ENCODE measurements at places on chromosomes 5 and 9. TPM values are rescaled to one million over a fixed set of nuclear protein-coding genes. Genes with fewer than 3 reads are reported as not detected.

PCDHGA8 gene
- total RNA-seq = 0.43 TPM

AGXT2 gene
- not detected for total RNA-seq

LVRN gene
- total RNA-seq = 0.56 TPM

SMIM33 gene
- total RNA-seq = not detected

SH3RF2 gene
- total RNA-seq = 1.0 TPM

GRCh38 chr5:1247811-1248210 lies 22.6 kb downstream of the SLC6A18 start:
- DNase-seq = no peak
- H3K4me3 ChIP-seq = no peak overlapping the region
- no peaks in the 10 kb centered on the region for H3K36me3 ChIP-seq
- no peak overlapping the region for H3K27ac ChIP-seq
- H3K27me3 ChIP-seq = peaks cover 16% of the 10 kb centered on the region

DNA sequence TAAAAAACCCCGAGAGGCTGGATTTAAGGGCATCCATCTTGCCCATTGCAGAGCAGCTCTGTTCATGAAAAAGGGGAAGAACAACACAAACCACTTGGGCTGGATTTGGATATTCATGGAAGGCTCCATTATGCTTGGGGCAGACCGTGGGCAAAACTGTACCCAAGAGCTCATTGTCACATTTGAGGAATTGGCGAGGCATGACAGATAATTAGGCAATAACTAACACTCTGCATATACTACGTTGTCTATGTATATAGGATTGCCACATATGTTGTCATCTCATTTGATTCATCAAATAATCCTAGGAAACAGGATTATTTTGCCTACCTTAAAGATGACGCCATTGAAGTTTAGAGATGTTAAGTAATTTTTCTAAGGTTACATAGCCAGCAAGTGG lies 255.4 kb downstream of the SMARCA2 start:
- no peaks in the 10 kb centered on the region for H3K27me3 ChIP-seq
- H3K4me1 ChIP-seq = peaks cover 7% of the 10 kb centered on the region
- H3K27ac ChIP-seq = no peak overlapping the region
- no peaks in the 10 kb centered on the region for H3K36me3 ChIP-seq

DNA sequence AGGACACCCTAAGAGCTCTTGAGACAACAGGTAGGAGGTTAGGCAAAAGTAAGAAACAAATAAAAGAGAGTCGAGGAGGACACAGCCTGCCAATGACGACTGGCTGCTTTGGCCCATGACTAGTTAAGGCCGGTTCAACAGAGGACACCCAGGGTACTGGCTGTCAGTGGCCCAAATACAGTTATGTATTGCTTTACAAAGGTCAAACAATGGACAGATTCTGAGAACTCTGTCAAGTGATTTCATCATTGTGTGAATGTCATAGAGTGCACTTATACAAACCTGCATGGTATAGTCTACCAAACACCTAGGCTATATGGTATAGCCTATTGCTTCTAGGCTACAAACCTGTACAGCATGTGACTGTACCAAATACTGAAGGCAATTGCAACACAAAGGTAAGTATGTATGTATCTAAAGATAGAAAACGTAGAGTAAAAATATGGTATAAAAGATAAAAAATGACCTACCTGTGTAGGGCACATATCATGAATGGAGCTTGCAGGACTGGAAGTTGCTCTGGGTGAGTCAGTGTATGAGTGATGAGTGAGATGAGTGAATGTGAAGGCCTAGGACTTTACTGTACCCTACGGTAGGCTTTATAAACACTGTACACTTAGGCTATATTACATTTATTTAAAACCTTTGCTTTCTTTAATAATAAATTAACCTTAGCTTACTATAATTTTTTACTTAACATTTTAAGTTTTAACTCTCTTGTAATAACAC lies 6.5 kb upstream of the FAM81B start:
- H3K4me1 ChIP-seq = no peaks in the 10 kb centered on the region
- H3K27me3 ChIP-seq = no peaks in the 10 kb centered on the region
- no peak for DNase-seq

DNA sequence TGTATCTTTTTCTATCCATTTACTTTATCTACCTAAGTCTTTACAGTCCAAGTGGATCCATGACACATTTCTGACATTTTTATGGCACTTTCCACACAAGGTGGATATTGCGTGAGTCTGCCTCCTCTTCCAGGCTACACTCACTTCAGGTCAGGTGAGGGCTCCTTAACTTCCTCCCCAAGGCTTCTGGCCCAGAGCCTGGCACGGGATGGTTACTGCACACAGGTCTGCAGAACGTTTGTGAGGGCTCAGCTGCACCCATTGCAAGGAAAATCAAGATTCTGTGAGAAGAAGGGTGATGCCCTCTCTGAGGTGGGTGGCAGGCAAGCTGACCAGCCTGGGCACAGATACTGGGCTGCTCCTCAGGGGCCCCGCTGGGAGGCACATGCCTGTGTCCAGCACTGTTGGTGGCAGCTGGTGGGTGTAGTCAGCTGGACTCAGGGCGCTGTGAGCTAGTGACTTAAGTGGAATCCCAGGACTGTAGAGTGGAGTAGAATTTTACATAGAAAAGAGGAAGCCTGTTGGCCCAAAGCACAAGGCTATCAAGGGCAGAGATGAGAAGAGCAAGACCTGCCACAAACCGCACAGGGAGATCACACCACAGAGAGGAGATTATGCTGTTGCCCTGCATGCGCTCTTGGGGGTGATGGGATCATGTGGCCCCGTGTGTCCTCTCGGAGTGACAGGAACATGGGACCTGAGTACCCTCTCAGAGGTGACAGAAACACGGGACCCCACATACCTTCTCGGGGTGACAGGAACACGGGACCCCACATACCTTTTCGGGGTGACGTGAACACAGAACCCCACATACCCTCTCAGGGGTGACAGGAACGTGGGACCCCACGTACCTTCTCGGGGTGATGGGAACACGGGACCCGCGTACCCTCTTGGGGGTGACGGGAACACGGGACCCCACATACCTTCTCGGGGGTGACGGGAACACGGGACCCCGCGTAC lies 21.3 kb downstream of the AHRR start:
- peaks cover 3% of the 10 kb centered on the region for H3K36me3 ChIP-seq
- DNase-seq = no peak
- H3K4me1 ChIP-seq = peaks cover 5% of the 10 kb centered on the region
- H3K27me3 ChIP-seq = peaks cover 52% of the 10 kb centered on the region

DNA sequence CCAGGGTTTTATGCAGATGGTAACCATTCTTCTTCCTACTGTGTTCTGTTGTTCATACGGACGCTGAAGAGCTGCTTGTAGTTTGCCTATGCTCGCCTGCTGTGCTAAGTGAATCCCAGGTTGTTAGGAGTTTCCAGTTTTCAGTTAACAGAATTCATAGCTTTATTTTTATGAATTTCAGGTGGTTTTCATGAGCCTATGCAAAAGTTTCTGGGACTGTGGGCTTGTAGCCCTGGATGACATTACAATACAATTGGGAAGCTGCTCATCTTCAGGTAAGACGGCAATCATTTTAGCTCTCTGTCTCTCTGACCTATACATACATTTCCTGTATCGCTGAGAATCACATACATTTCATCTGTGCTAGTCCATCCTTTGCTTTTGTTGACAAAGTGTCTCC lies 90.3 kb upstream of the SMC5 start:
- H3K36me3 ChIP-seq = no peaks in the 10 kb centered on the region
- no peak overlapping the region for H3K27ac ChIP-seq
- no peaks in the 10 kb centered on the region for H3K4me1 ChIP-seq
- H3K4me3 ChIP-seq = no peak overlapping the region

DNA sequence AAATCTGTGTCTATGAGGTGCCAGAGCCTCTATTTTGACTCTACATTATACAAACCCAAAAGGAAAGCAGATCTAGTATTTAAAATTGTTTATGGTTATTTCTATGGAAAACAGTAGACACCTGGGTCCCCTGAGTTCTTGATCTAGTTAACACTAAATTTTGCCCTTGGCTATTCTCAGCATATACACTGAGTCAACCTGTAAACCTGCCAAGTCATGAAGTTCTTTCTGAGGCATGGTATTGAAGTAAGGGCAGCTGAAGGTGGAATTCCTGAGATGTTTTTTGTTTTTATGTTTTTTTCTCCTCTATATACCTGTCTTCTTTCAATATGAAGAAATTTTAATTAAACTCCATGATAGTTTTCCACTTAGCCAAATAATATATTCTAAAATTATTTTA lies 120.2 kb downstream of the PDE4D start:
- H3K36me3 ChIP-seq = no peaks in the 10 kb centered on the region
- no peak overlapping the region for H3K4me3 ChIP-seq
- peaks cover 7% of the 10 kb centered on the region for H3K27me3 ChIP-seq
- H3K4me1 ChIP-seq = peaks cover 14% of the 10 kb centered on the region
- no peak for DNase-seq
